ENCODE measurements at places on chromosomes 16 and 17. TPM values are rescaled to one million over a fixed set of nuclear protein-coding genes. Genes with fewer than 3 reads are reported as not detected.

DNA sequence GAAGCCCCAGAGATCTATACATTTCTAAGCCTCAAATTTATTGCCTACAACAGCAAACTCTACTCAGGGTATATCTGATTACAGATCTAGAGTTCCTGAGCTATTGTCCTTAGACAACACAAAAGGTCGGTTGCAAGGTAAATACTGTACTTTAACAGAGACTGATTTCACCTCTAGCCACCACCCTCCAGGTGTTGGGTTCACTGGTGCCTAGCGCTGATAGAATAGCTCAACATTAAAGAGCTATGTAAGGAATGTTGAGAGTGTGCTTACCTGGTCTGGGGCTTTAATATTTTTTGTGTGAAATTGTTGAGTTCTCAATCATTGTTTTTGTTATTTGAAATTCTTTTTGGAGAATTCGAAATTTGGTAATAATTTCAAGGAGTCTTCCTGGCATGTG is 277.0 kb upstream of the PSMD7 start:
- H3K4me1 ChIP-seq: no peaks in the 10 kb centered on the region
- DNase-seq: no peak
- H3K4me3 ChIP-seq: no peak overlapping the region
- no peak overlapping the region for H3K27ac ChIP-seq

DNA sequence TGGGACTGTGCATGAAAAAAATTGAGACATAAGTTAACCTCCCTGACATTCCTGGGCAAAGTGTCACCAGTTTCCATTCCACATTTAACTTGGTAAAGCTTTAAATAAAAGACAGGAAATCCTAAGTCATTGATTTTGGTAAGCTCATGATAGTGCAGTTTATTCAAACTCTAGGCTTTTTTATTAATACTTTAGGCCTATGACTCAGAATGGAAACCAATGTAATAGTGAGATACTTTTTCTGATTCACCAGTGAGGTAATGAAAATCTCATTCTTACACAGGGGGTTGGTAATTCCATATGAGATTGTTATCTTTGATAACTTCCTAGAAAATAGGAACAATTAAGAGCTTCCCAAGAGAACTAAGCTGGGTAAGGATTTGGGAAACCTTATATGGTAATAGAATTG is 91.1 kb downstream of the NLK start:
- no peak overlapping the region for H3K4me3 ChIP-seq
- H3K27ac ChIP-seq: no peak overlapping the region
- no peak for DNase-seq
- peaks cover 46% of the 10 kb centered on the region for H3K36me3 ChIP-seq
- no peaks in the 10 kb centered on the region for H3K4me1 ChIP-seq
- no peaks in the 10 kb centered on the region for H3K27me3 ChIP-seq

Gene CACNG5
- total RNA-seq: not detected

DNA sequence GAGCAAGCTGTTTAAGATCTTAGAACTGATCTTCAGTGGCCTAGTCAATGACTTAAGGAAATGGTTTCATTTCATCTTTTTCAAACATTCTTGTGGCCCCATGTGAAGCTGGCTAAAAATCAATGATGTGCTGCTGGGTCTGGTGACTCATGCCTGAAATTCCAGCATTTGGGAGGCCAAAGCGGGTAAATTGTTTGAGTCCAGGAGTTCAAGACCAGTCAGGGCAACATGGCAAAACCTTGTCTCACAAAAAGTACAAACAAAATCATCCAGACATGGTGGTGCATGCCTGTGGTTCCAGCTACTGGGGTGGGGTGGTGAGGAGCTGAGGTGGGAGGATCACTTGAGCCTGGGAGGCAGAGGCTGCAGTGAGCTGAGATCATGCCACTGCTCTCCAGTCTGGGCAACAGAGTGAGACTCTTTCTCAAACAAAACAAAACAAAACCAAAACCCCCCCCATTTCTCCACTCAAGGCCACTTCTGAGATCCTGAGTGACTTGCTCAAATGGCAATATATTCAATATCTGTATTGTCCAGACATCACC is 17.4 kb upstream of the COL1A1 start:
- H3K36me3 ChIP-seq: no peaks in the 10 kb centered on the region
- peaks cover 5% of the 10 kb centered on the region for H3K27me3 ChIP-seq
- no peak overlapping the region for H3K4me3 ChIP-seq
- H3K4me1 ChIP-seq: peaks cover 2% of the 10 kb centered on the region

GRCh38 chr16:89346869-89347268 is 129.4 kb downstream of the ZNF778 start:
- H3K36me3 ChIP-seq: no peaks in the 10 kb centered on the region
- H3K27me3 ChIP-seq: no peaks in the 10 kb centered on the region
- H3K27ac ChIP-seq: no peak overlapping the region
- H3K4me1 ChIP-seq: peaks cover 39% of the 10 kb centered on the region
